ENCODE measurements at places on chromosomes 3 and 15.

GRCh38 chr3:13879946-13880810 is at the start of gene WNT7A:
Gene WNT7A, minus strand, starts transcription at chr3:13880071. Its CDS starts 255 bp downstream, at chr3:13879816.
- no peak for DNase-seq

GRCh38 chr3:53921296-53921695 is 29.6 kb upstream of the SELENOK start:
- no peak for DNase-seq

- DNase-seq = no peak
Observed at GRCh38 chr15:63460210-63461155, 43.9 kb upstream of the USP3 start.

DNA sequence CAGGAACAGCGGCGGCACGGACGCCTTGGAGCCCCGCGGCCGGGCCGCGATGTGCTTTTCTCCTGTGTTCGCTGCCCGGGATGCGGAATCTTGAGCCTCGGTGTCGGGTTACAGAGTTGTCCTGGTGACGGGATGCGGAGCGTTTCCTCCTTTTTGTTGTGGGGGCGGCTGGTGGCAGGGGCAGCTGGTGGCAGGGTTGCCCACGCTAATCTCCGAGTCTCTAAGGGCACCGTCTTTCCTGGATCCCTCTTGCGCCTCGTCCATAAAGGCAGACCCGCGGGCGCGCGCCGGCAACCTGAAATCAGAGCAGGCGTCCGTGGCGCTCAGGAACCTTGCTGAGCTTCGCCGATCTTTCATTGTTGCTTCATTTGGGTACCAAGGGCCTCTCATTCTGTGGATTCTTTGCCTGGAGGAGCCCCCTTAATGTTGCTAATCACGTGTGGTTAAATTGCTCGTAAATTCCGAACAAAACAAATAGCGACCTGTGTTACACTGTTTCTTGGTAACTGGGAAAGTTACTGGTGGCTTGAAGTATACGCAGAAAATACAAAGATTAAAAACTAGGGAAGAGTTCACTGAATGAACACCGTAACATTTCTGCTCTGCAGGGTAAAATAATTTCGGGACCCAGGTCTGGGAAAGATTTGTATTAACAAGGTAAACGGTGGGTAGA is 844 bp upstream of the PFN2 start:
- DNase-seq = no peak

DNA sequence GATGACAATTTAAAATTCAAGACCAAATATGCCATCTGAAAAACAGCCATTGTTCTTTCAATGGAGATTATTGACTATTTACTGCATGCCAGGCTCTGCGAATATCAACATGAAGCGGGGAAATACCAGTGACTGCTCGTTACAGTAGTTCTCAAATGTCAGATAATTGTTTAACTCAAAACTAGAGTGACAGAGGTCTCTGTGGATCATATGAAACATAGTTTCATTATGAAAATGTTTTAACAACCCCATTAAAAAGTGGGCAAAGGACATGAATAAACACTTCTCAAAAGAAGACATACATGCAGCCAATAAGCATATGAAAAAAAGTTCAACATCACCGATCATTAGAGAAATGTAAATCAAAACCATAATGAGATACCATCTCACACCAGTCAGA is 50.0 kb upstream of the GPR149 start:
- no peak for DNase-seq

GRCh38 chr3:131174752-131175151 is 148.1 kb downstream of the NEK11 start:
- no peak for DNase-seq

- DNase-seq = no peak
Observed at GRCh38 chr15:59345326-59345725, 27.3 kb downstream of the MYO1E start.

- DNase-seq = no peak
Observed at GRCh38 chr15:35007397-35007796, 19.3 kb upstream of the ZNF770 start.

GRCh38 chr3:197028728-197029510 is 698 bp downstream of the MELTF start:
- DNase-seq = no peak

DNA sequence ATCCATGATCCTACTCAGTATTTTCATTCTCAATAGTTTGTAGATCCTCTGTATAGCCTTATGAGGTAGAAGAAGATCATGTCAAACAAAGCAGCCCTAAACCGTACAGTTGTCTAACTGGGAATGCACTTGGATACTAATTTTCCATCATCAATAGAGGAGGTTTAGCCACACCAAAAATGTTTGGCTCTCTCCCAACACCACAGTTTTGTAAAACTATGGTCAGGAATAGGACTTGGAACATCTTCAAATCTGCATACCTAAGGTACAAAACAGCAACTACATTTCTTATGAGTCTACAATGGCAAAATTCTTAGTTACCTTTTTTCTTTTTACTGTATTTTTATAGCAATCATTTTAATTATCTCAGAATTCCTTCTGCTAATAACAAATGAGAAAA is 1001.6 kb downstream of the ROBO2 start:
- no peak for DNase-seq

- no peak for DNase-seq
Observed at GRCh38 chr3:178676077-178676476, 139.8 kb downstream of the KCNMB2 start.

DNA sequence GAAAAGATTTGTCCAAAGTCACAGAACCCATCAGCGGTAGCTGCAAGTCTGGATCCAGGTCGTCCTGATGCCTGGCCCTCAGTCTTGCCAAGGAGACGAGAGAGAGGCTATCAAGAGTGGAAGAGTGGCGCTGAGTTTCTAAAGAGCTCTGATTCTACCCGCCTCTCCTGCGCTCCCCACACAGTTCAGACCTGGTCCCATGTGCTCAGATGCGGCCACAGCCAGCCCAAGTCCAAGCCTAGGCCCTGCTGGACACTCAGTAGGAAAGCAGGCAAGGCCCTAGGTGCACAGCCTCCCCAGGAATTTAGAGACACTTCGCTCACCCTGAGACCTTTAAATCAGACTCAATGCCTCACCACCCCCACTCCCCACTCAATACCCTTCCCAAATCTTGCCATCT is 32.4 kb downstream of the CCDC12 start:
- no peak for DNase-seq

DNA sequence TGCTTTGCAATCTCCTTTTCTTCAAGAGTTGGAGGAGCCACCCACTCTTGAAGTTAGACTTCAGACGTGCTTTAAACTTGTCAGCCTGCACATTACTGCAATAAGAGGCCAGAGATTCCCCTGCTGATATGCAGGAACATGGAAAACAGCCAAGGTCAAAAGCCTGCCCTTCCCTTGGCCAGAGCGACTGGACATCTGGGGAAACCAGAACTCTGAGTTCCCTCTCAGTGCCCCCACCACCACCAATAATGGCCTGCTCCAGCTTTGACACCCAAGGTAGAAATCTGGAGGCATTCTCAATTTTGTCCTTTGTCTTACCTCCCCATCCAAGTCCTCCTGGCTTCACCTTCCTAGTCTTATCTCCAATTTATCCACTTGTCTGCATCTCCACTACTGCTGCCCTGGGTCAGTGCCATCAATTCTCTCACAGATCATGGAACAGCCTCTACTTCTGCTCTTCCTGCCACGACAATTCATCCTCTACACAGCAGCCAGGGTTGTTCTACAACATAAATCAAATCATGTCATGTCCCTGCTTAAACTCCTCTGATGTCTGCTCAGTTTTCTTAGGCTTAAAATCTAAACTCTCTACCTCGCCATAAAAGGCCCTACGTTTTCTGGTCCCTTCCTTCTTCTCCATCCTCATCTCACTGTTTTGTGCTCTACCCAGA is 191.6 kb upstream of the WNT5A start:
- no peak for DNase-seq

DNA sequence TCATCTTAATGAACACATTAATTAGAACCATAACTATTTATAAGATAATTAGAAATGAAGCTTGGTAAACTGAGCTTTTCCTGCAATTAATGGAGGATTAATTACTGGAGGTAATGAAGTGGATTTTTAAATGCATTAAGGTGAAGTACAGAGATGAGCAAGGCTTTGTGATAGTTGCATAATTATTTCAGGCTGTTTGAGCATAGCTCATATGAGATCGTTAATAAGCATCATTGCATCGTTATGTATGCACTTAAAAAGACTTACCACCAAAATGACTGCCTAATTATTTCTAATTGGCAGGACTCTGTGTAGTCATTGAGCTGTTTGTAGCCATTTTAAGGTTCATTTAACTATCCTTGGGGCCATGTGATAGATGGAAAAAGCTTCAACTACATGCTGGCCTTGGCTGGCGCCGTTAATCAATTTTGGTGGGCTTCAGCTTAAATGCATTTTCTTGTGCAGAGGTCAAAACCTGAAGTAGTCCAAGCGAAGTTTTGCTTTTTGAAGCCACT is 55.3 kb downstream of the RSRC1 start:
- DNase-seq = no peak

GRCh38 chr3:173733029-173733652 is 335.6 kb downstream of the NLGN1 start:
- DNase-seq = no peak

DNA sequence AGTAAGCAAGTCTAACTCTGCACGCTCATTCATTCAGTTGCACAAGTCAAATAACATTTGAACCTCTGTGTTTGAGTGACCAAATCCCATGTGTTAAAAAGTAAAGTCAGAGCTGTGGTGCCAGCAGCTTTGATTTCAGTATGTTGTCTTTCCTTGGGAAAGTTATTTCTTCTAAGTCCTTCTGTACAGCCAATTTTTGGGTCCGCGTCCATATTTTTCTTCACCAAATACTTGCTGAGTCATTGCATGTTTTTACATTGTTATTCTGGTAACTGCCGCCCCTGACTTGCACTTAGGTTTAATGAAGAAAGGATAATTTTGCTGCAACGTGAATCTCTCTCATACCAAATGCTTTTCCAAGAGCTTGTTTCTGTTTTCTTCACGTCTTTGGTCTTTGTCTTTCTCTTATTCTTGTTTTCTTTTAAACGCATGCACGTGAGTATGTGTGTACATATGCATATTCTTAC is 56.7 kb downstream of the PLS1 start:
- no peak for DNase-seq

DNA sequence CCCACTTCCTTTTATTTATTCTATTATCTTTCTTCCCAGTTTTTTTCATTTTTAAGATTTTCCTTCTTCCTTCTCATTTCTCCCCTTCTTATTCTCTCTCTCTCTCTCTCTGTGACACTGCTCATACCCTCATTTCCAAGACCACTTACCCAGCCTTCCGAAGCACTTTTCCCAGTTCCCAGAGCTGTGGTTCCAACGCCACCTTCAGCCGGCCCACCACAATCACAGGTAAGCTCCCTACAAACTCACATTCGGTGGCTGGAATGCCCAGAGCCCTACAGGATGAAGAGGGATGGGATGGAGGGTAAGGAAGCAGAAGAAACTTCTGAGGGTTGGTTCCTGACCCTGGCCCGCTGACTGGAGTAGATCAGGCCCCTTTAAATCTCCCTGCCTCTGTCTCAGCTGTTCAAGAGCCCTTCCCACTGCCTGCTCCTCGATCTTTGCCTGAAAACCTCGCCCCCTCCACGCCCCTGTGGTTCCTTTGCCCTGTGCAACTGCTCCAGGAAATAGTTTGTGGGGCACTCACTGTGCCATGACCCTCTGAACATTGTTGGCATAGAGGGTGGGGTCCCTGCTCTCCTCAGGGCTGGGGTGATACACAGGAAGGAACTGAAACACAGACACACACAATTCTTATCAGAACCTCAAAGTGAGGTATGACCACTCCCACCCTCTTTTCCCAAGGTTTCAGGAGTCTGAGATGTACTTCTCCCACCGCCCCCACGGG is 4.8 kb downstream of the LPCAT4 start:
- no peak for DNase-seq

DNA sequence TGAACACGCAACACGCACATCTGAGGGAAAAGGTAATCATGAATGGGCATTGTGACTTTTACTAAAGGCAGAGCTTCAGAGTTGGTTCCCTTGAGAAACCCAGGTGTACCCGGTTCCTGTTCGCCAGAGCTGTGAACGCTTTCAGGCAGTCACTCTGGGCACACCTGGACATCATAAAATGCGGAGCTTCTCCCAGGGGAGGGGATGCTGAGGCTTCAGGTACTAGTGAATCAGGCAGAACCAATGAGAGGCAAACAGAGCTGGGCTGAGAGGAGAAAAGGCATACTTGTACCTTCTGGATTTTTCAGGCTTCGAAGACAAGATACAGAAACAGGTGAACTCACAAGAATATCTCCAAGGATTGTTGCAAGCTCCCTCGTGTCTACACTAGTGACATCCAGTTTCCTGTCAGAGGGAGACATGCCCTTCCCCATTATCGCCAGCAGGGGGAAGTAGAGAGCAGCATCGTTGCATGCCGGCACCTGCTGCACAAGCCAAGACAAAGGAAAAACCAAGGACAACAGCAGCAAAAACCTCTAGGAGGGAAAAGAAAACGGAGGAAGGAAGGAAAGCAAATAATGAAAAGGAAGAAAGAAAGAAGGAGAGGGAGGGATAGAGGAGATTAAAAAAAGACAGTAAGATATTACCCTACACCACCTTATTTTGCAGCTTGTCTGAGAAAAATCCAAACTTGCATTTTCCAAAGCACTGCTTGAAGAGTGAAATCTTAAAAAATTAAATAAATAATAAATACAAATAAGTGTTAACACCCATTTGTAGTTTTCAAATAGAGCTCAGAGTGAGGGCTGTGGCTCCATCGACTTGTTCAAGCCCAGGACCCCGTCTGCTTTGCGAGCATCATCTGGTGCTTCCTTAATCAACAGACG is 2.0 kb downstream of the AHSG start:
- peak; percentile 74 for DNase-seq

GRCh38 chr15:51887887-51888592 is 58.6 kb downstream of the TMOD3 start:
- DNase-seq = no peak

GRCh38 chr15:83815506-83815905 is 161.6 kb downstream of the ADAMTSL3 start:
- DNase-seq = no peak

DNA sequence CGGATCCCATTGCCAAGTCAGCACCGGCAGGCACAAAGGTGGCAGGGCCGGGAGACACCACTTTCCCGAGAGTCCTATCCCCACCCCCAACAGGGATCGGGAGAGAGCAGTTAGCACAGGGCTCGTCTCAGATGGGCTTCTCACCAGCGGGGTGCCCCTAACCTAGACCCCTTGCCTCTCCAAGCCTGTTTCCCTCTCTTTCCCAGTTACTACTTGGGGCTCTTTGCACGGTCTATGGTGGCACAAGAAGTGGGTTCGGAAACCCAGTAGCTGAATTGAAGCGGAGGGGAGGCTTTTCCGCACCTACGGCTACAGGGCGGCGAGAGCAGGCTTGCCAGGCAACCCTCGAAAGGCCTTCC is 383 bp upstream of the EFCC1 start:
- no peak for DNase-seq
